ENCODE measurements at places on chromosomes 7 and 10.

DNA sequence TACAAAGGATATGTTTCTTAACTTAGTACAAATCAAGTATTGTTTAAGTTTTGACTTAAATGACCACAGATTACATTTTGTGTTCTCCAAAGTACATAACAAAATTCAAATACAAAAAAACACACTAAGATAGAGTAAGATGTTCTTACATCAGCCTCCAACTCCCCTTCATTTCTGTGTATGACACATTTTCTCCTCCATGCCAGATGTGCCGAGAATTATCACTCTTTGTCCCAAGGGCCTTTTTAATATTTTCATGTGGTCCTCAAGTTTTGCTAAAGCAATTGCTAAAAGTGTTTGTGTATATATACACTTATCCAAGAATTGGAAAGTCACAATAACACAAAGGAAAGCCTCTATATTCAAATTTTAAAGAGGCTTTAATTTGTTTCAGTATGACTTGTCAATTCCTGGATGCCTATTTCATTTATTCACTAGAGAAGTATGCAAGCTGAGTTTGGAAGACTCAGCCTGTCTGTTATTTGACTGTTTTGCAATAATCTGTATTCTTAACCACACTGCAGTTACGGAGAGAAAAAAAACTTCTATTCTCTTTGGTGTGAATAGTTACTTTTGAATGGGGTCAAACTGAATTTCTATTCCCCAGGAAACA is 586.4 kb upstream of the SEMA3D start:
- DNase-seq = no peak

DNA sequence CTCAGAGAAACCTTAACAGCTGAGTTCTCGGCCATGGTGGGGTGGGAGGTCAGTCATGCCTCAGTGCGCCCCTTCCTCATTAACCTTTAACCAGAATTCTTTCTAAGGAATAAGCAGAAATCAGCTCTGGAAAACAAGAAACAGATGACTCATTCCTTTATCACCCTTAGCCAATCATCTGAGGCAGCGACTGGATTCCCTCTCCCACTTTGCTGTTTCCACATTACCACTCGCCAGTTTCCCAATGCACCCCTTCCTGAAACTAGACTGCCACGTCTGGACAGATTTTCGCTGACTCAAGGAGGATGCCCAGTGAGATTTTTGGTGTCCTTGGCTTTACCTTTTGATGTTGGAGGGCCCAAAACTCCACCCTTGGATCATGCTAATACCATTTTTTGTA is 223.8 kb downstream of the PLXDC2 start:
- no peak for DNase-seq

DNA sequence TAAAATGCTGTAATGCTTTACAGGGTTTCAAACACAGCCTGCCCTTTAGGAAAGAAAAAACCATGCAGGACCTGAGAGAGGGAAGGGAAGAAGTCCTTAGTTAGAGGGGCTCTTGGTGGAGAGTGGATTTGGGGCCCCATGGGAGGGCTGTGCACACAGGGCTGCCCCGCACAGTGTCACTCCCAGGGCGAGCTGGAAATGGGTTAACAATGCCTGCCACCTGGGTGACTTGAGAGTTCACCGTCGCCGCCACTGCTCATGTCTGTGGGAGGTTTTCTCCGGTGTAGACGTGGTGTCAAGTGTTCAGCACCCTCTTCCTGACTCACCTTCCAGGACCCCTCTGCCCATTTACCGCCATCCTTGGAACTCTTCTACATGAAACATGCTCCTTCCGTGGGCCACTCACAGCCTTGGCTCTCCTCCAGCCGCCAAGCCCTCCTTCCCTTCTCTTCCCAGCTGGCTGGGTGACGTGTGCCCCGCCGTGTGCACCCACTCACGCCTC is 686.4 kb downstream of the SDK1 start:
- no peak for DNase-seq

DNA sequence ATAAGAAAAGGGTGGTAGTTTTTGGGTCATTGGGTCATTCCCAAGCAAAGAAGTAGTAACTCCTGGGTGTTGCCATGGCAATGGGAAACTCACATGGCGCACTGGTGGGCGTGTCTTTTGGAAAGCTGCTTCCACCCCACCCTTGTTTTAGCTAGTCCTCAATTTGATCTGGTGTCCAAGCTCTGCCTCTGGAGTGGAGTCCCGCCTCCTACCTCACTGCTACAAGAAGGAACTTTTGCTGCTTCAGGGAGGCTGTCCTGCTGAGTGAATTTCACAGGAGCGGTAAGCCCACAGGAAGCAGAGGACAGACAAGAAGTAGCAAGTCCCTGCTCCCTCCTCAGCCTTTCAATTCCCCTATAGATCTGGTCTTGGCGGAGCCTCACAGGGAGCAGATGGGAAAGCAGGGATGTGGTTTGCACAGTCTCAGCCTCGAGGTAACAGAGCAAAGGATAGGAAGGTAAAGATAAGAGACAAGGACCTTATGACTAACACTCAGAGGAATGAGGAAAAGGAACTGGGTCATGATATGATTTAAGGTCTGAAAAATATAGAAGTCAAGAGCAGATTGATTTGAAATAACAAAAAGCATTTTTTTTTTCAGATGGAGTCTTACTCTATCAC is 700.3 kb downstream of the TNS3 start:
- no peak for DNase-seq

- DNase-seq = no peak
These were observed 277.6 kb downstream of the KCNMA1 start for GRCh38 chr10:77359950-77360520.

DNA sequence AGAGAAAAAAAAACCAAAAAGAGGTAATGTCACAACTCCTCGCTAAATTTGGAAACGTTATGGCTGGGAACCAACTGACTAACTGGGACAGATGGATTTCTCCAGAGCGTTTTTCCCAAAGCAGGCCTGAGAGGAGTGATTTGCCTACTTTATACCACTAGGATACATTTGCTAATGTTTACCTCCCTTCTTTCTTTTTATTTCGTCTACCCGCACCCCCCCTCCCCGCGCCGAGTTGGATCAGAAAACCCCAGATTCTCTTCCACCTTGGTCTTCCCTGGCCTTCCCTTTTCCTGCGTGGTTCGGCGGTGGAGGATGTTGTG is 7.2 kb downstream of the CPA2 start:
- DNase-seq = no peak

GRCh38 chr10:18527687-18528086 is 123.7 kb downstream of the NSUN6 start:
- DNase-seq = no peak

DNA sequence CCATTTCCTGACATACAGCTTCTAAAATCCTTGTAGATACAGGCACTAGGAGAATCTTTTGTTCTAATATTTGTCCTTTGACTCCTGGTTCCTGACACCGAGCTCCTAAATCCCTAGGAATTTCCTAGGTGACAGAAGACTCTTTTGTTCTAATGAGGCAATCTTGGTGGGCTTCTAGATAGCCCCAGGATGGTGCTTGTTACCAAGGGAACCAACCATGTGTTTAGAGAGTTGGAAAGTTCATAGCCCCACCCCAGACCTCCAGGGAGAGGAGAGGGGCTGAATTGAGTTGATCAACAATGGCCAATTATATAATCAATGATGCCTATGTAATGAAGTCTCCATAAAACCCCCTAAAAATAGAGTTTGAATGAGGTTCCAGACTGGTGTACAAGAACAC is 145.1 kb downstream of the JMJD1C start:
- no peak for DNase-seq

GRCh38 chr10:33125522-33126517 is 167.8 kb upstream of the ITGB1 start:
- no peak for DNase-seq

DNA sequence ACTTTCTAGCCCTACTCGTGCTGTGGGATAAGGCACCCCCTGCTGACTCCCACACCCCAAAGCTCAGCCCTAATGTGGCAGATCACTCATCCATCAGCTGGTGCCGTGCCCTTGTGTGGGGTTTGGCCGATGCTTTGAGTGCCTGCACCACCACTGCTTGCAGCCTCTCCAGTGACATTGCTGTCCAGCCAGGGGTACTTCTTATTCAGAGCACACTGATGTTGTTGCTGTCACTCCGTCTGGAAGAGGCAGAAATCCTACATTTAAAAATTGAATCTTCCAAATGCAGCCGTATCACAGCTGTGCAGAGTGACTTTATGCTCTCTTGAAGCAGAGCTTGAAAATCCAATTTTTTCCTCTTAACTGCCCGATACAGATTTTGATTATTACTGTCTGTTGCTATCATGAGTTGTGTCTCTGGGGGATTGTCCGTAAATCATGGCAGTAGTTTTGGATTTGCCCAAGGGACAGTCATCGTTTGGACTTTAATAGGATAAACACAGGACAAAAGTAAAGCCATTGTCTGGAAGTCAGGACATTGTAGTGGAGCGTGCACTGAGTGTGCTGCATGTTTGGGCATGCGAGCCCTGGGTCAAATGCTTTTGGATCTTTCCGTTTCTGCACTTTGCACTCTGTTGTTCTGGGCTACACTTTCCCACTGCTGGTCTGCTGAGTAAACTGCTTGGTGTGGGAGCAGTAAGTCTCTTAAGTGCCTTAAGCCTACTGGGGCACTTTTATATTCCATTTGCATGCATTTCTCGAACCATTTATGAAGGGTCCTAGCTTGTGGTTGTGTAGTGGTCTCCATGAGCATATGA is 128.2 kb downstream of the DOCK1 start:
- DNase-seq = no peak

DNA sequence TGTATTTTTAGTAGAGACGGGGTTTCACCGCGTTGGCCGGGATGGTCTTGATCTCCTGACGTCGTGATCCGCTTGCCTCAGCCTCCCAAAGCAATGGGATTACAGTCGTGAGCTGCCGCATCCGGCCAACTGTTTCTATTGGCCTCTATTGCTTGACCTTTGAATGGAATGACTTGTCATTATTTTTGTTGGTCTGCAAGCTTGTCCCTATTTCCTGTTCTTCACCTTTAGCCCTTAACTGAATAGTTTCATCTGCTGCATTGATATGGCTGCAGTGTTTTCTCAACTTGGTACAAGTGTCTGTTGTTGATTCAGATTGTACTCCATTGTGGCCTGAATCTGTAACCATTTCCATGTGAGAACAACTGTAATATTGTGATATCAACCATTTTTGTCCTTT is 105.5 kb downstream of the POLL start:
- no peak for DNase-seq

DNA sequence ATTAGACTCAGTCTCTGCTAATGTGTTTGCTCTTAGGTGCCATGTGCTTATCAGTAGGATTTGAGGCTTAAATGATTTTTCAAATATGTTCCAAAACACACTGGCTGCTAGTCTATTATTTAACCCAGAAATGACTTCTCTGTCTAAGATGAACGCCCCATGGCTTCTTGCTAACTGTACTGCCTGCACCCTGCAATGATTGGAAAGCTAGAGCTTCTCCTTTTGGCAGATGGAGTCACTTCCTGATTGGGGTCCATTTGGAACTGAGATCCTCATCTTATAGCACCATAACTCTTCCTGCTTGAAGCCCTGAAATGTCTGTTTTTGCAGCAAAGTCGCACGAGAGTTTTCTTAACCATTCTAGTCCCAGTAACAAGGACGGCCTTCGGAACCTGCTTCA is 186.5 kb upstream of the ADO start:
- no peak for DNase-seq

DNA sequence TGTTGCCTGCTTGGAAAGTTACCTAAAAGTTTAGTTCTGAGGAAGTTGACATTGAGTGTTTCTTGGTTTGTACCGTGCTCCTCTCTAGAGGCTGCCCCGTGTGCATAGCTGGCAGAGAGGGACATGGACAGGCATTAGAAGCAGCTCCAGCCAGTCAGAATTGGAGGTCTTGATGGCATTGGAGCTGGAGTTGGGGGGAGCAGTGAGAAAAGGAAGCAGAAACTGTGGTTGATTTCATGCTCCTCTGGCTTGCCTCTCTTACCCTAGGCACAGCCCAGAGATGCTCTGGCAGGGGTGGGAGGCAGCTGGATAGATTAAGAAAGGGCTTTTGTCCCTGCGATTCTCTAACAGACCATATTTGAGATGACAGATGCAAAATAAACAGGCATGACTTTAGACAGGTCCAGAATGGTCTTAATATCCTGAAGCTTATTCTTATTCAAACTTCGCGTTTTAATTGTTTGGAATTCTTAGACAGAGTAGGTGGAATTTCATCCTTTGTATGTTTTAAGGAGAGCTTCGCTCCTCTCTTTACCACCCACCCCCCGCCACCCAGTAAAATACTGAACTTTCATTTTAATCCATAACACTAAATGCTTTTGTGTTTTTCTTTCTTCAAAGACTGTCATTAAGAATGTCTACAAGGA is 73.5 kb upstream of the GLCCI1 start:
- no peak for DNase-seq

DNA sequence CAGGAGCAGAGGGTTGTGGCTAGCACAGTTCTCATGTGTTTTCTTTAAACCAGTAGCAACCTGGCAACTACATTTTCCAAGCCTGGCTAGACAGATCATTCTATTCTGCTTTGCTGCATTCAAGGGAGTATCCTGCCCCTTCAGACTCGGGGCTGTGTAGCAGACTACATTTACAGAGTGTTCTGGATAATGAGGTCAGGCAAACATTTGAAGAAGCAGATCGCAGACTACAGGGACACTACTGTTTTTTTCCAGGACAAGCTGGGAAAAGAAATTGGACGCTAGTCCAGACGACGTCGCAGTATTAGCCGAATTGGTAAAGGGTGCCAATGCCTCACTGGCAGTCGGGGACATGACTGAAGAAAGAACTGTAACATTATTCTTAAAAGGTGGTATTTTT is 61.0 kb upstream of the PAPSS2 start:
- DNase-seq = no peak

DNA sequence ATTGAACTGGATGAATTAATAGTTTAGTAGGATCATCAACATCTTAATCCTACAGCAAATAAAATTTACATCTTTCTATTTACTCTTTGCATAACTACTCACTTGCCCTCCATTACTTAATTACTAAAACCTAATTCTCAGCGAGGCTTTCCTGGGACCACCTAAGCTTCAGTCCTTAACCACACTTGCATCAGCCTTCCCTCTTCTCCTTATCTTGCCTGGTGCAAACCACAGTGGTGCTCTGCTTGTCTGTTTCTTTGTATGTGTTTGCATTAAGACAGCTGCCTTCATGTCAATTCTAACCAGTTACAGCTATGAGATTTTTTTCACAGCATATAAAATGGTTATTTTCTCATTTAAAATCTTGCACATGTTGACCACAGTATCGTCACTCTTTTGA is 72.6 kb upstream of the ZNF92 start:
- no peak for DNase-seq

- no peak for DNase-seq
These were observed at the start of gene VSTM4 for GRCh38 chr10:49115015-49115795. VSTM4 (minus strand) TSS chr10:49115522; CDS start chr10:49115485, 37 bp downstream.

GRCh38 chr10:62895063-62895462 is 78.9 kb upstream of the EGR2 start:
- no peak for DNase-seq

GRCh38 chr10:5694573-5694972 is 9.9 kb downstream of the TASOR2 start:
- DNase-seq = no peak

GRCh38 chr7:10685040-10685439 is 288.6 kb upstream of the PHF14 start:
- DNase-seq = no peak

- DNase-seq = no peak
These were observed 1.1 kb downstream of the UFSP1 start for GRCh38 chr7:100888291-100888987.

Data from activated CD8-positive, alpha-beta memory T cell treated with anti-CD3 and anti-CD28 coated beads for 1 hour (primary cell).